ENCODE measurements at places on chromosomes 2 and 18.

DNA sequence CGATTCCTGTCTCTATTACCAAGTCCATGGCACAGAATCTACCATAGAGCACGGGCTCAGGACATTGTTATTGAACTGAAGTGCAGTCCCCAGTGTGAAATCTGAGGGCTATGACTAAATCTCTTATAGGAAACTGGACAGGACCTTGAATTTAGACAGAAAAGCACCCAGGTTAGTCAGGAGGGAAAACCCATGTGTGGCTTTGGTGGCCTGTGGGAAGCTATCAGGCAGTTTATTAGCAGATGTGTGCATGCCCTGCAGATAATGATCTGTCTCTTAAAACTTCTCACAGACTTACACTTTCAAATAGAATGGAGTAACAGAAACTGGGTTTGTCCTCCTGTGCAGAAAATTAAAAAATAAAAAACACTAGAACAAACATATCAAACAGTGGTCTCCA lies 610.0 kb upstream of the RAB6C start:
- DNase-seq, result no peak

DNA sequence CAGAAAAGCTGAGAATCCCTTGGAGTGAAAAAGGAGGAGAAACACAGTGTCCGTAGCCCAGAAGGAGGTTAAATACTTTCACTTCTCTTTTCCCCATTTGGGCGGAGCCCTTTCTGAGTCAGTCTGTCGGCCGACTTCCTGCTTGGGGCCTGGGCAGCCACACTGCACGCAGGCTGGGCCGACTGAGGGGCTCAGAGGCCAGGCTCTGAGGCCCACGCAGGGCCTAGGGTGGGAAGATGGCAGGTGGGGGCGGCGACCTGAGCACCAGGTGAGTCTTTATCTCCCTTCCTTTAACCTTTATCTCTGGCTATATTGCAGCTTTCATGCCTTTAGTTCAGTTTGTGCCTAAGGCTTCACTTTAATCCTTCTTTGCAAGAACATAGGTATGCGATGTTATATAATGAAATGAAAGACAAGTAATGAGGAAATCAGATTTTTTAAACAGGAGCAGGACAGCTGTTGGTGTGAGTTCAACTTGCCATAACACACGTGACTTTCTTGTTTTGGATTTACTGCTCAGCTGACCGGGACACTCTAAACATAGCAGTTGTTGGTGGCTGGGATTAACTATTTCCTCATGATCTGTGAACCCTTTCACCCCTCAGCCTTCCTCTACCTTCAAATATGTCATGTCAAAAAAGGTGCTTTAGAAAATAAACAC lies at the start of gene SP100:
Gene SP100, plus strand, starts transcription at position 141 of the 661 bp plus-strand sequence. Its CDS starts 96 bp downstream, at position 237.
- peak; percentile 81 for DNase-seq

DNA sequence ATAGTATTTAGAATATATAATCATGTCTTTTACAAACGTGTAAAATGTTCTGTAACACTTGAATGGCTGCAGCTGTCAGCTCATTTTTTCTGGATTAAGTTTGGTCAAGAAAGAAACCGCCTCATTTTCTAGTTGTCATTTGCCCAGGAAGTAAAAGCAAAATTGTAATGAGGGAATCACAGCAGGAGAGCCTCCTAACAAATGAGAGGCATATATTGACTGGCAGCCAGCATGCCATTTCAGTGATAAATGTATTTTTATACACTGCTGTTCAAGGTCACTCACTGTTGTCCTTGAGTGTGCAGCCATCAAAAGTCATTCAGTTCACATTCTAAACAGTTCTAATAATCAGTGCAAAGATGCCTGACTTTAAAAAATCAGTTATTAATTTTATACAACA lies 144.3 kb upstream of the BOD1L2 start:
- DNase-seq, result no peak

DNA sequence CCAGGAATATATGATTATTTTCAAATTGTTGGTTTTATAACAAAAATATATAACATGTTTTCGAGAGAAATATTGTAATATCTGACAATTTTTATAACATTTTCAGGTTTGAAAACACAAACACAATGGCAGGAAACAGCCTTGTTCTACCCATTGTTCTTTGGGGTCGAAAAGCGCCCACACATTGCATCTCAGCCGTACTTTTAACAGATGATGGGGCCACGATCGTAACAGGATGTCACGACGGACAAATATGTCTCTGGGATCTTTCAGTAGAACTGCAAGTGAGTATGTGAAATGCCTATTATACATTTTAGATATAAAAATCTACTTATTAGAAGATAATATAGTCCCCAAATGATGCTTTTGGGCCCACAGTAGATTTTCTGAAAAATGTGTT lies 21.2 kb downstream of the WDR7 start:
- no peak for DNase-seq

DNA sequence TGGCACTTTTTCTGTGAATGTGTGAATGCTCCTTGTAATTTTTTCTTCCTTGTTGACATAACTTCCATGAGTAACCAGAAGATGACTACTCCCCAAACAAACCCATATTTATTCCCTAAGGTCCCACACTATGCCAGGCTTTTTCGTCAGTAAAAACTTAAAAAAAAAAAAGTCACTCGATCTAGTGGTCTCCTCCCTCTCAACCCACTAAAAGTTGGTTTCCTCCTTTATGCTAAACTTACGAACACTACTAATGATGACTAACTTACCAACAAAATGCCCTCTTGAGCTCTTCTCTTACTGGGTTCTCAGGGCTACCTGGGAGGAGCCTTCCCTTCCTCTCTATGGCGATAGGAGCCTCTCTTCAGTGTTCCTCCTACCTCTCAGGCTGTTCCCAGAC lies 18.2 kb downstream of the ACVR1 start:
- no peak for DNase-seq

DNA sequence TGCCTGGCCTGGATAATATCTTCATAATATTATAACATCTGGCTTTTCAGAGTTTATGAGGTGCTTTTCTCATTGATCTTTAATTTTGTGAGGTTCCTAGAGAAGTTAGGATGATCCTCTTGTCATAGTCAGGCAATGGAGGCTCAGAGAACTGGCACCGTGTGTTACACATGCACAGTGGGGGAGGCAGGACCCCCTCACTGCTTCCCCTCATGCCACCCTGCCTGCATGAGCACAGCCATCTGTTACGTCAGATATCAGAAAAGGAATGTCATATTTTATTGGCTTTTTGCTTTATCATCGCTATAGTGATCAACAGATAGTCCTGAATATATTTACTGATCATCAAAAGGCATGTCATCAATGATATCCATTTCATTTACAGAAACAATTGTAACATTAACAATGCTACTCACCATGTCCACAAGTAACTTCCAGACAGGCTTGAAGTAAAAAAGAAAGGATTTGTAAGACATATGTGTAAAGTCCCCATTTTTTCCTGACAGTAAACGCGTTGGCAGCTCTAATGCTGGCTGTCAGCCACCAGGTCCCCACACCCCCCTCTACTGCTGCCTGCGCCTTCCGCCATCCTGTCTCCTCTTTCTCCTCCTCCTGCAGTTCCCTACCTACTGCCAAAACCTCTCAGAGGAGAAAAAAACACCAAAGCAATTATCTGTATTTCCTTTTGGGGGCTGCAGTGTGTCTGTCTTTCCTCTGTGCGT lies 18.8 kb downstream of the ENOSF1 start:
- no peak for DNase-seq

DNA sequence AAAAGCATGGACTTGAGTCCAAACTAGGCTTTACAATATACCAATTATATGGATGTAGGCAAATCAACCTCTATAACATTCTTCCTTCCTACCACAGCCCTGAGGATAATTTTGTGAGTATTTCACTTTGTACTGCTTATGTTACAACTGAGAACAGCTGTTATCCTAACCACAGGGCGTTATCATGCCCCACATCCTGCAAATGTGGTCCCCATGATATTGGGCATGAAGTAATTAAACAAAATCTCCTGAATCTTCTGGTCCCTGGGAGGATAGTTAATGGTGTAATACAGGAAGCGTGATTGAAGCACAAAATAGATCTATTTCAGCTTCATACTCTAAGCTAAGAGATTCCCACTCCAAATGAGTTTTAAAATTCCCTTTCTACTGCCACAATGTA lies 223.6 kb downstream of the CDH20 start:
- no peak for DNase-seq

GRCh38 chr2:30195016-30195415 lies 36.3 kb upstream of the LBH start:
- no peak for DNase-seq

GRCh38 chr2:240435457-240435947 lies at the start of gene GPC1:
Gene GPC1 (plus strand): TSS chr2:240435663. CDS start chr2:240435919, 256 bp downstream.
- no peak for DNase-seq

DNA sequence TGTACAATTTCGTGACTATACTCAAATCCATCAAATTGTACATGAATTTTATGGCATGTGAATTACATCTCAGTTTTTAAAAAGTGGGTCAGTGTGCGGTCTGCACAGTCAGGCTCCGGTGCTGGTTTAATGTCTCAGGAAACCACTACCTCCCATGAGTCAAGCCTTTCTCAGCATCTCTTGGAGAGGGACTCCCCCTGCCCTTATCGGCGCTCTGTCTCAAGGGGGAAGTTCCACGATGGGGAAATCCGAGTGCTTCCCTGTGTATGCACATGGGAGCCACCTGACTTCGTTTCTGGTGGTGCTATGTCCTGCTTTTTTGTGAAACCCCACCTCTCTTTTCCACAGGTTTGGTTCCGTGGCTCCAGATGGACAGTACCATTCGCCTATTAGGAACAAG lies 72.5 kb downstream of the ACOXL start:
- DNase-seq, result no peak

DNA sequence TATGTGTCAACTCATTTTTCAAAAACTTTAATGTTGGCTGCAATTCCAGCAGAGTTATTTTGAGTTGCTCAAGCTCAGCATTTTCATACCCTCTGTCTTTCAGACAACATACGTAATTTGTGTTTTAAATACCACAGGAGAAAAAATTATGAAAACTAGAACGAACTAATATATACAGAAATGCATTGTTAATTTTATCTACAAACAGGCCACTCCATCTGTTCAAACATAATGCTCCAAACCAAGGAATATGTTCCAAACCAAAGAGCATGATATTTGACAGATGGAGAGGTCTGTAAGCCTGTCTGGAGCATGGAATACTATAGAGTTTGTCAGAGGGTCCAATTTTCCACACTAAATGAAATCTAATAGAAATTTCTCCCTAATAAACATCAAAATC lies 536.2 kb upstream of the FSIP2 start:
- no peak for DNase-seq

GRCh38 chr18:55403421-55403949 lies 184.5 kb downstream of the TCF4 start:
- DNase-seq, result no peak

- DNase-seq, result no peak
Measured at GRCh38 chr2:156423674-156424282, 12.4 kb upstream of the GPD2 start.

DNA sequence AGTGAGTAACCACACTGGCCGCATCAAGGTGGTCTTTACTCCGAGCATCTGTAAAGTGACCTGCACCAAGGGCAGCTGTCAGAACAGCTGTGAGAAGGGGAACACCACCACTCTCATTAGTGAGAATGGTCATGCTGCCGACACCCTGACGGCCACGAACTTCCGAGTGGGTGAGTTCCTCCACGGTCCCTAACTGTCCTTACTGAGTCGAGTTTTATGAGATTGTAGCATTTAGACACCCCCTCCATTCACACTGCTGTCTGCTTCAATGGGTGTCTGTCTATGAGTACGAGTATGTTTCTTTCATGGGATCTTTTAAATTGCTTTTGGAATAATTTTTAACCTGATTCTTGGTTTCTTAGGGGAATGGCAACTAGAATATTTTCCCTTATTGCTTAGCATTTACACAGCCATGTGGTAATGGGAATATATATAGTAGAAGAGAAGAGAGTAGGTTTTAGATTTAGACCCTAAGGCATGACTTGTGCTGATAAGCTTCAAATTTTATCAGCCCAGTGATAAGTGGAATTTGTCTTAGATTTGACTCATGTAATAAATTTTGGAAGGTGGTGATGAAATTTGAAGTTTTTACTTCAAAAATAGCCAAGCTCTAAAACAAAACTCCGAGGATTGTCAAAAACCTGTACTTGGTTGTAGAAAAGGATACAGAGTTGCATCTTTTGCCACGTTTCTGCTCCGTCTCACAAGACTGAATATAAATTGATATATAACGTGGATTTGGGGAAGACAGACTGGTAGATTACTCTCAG lies 188.2 kb downstream of the LTBP1 start:
- DNase-seq, result no peak

- no peak for DNase-seq
Measured at GRCh38 chr2:195820373-195820772, 163.3 kb downstream of the SLC39A10 start.

Data from KG1 (cell line).